Vagina (tissue), 2 donors: ENCODE measurements at places on chromosomes 7 and 10.
A peak's percentile ranks its signal among the peaks of the same experiment; 100 is the strongest.

GRCh38 chr7:139620676-139621344 lies 97.3 kb downstream of the CLEC2L start:
- no peak for DNase-seq
- no peaks in the 10 kb centered on the region for H3K4me1 ChIP-seq
- H3K27me3 ChIP-seq = no peaks in the 10 kb centered on the region
- peaks cover 31% of the 10 kb centered on the region for H3K36me3 ChIP-seq
- no peak overlapping the region for H3K4me3 ChIP-seq

DNA sequence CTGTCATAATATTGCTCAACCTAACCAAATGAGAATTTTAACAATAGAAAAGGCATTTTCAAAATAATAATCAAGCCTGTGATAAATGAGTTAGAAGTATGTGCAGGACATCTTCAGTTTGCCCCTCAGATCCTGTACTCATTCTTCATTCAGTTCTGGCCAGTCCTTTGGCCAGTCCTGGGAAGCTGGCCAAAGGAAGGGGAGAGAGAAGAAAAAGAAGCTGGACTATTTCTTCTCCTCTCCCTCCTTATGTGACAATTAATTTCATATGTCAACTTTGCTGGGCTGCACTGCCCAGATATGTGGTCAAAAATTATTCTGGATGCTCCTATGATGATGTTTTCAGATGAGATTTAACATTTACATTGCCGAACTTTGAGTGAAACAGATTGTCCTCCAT lies 31.6 kb upstream of the ITGB8 start:
- no peak for DNase-seq
- no peak overlapping the region for H3K4me3 ChIP-seq
- H3K27me3 ChIP-seq = no peaks in the 10 kb centered on the region
- peak overlapping the region; percentile 7 for H3K27ac ChIP-seq

DNA sequence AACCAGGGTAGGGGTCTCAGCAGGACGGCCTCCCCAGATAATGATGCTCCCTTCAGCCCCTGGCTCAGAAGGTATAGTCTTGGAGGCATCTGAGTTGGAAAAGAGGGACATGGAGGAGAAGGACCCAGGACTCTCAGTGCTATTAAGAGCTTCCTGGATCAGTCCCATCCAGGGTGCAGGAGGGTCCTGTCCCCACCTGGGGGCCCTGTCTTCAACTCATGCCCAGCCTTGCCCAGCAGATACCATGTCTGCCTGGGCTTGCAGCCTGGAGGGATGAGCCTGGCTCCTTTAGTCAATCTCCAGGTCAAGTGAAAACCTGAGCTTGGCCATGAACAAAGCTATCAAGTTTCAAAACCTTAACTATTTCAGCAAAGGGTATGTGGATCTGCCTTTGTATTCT lies 67.6 kb downstream of the PRTFDC1 start:
- peaks cover 3% of the 10 kb centered on the region for H3K4me1 ChIP-seq
- H3K4me3 ChIP-seq = no peak overlapping the region
- no peak overlapping the region for H3K27ac ChIP-seq
- H3K27me3 ChIP-seq = no peaks in the 10 kb centered on the region
- DNase-seq = no peak

DNA sequence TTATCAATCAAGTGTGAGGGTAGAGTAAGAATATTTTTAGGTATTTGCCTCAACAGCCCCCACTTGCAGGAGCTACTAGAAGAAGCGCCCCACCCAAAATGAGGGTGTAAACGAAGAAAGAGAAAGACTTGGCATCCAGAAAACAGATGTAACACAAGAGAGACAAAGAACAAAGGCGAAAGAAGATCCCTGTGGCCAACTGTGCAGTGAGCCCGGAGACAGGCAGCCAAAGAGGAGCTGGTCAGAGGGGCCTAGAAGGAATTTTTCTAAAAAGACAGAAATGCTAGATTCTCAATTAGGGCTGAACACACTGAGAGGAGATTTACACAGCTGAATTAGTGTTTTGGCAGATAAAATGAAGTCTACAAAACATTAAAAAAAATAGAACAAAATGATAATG lies 29.6 kb upstream of the EIF5AL1 start:
- H3K27me3 ChIP-seq = no peaks in the 10 kb centered on the region
- no peak for DNase-seq
- H3K4me1 ChIP-seq = peaks cover 29% of the 10 kb centered on the region
- no peaks in the 10 kb centered on the region for H3K36me3 ChIP-seq

GRCh38 chr7:4074994-4075393 lies 607.1 kb upstream of the FOXK1 start:
- no peaks in the 10 kb centered on the region for H3K4me1 ChIP-seq
- no peak for DNase-seq
- no peak overlapping the region for H3K27ac ChIP-seq
- no peaks in the 10 kb centered on the region for H3K27me3 ChIP-seq
- H3K4me3 ChIP-seq = no peak overlapping the region

DNA sequence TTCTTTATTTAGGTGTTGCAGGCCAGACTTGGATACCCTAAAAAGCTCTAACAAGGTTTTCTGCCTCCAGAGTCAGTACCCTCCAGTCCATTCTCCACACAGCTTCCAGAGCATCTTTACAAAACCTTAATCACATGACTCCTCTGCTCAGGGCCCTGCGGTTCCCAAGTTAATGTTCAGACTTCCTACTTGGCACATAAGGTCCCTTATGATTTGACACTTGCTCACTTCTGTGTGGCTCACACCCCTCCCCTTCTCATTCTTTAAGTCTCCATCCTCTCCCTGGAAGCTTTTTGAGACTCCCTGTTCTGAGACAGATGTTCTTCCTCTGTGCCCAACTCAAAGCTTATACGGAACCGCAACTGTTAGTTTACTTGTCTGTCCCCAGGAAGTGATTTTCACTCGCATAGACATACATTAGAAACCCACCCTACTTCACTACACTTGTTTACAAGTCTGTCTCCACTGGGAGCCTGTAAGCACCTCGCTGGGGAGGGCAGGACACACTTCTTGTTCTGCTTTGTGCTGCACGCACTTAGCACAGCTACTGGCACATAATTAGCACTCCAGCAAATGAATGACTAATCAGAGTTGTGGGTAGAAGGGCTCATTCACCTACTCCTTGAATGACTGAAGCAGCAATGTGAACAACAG lies 154.3 kb upstream of the LAMB4 start:
- H3K4me1 ChIP-seq = no peaks in the 10 kb centered on the region
- H3K36me3 ChIP-seq = no peaks in the 10 kb centered on the region
- H3K27me3 ChIP-seq = no peaks in the 10 kb centered on the region
- no peak for DNase-seq

DNA sequence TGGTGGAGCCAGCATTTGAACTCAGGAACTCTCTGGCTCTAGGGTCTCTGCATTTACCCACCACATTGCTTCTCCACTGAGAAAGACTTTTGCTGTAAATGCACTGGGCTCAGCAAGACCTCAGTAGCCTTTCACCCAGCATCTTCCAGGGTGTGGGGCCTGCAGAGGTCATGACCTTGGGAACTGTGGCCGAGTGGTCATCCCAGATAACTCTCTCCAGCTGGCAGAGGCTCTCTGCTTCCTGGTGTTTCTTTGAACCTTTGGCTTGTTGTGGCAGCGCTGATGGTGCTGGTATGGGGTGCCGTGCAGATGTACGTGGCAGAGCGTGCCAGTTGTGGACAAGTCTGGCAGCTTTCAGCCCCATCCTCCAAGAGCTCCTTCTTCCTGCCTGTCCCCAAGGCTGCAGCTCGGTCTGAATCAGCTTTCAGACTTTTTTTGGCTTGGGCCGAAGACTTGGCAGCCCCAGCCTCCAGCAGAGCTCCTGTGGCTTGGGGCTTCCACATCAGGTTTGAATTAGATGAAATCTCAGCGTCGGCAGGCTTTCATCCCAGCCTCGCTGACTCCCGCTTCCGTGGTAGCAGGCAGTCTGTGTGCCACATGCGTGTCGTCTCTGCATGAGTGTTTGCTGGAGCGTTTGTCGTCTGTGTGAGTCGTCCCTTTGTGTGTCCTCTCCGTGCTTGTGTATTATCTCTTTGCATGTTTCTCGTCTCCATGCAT lies 21.5 kb downstream of the ADAMTS14 start:
- peaks cover 8% of the 10 kb centered on the region for H3K4me1 ChIP-seq
- no peak overlapping the region for H3K27ac ChIP-seq
- no peaks in the 10 kb centered on the region for H3K36me3 ChIP-seq

GRCh38 chr10:103618575-103619423 lies 125.3 kb downstream of the NEURL1 start:
- H3K27ac ChIP-seq = peak overlapping the region; percentile 83
- no peak for DNase-seq

DNA sequence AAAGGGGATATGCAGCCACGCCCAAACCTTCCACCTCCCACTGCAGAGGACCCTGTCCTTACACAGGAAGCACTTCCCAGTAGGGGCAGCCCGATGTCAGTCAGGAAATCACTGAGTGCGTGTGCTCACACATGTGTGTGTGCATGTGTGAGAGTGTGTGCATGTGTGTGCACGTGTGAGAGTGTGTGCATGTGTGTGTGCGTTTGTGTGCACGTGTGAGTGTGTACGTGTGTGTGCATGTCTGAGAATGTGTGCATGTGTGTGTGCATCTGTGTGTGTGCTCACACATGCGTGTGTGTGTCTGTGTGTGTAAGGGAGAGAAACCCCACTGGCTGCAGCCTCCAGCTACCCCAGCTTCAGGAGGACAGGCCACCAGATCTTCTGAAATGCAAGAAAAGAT lies 229.3 kb downstream of the KCNMA1 start:
- no peak for DNase-seq
- no peaks in the 10 kb centered on the region for H3K27me3 ChIP-seq
- H3K27ac ChIP-seq = no peak overlapping the region
- no peaks in the 10 kb centered on the region for H3K36me3 ChIP-seq

DNA sequence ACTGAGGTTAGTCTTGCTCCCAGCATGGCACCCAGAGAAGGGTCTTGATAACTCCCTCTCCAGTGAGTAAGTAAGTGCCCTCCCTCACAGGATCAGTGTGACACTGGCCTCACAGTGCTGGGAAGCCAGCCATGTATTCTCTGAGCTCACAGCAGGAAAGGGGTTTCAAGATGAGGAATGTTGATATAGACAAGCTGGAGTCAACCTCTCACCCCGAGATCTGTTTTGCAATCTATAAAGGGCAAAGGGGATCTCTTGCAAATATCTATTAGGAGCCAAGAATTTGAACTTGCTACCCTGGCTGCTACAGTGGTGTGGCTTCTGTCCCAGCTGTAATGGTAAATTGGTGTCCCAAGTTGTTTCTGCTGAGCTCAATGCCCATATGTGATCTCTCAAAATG lies 70.2 kb upstream of the ADAM12 start:
- H3K27me3 ChIP-seq = no peaks in the 10 kb centered on the region
- no peaks in the 10 kb centered on the region for H3K36me3 ChIP-seq
- H3K27ac ChIP-seq = no peak overlapping the region
- DNase-seq = no peak

- H3K4me3 ChIP-seq = no peak overlapping the region
- H3K27ac ChIP-seq = no peak overlapping the region
- H3K27me3 ChIP-seq = no peaks in the 10 kb centered on the region
- peaks cover 23% of the 10 kb centered on the region for H3K4me1 ChIP-seq
- H3K36me3 ChIP-seq = no peaks in the 10 kb centered on the region
- DNase-seq = no peak
Observed at GRCh38 chr10:119342335-119342734, 135.0 kb downstream of the GRK5 start.

DNA sequence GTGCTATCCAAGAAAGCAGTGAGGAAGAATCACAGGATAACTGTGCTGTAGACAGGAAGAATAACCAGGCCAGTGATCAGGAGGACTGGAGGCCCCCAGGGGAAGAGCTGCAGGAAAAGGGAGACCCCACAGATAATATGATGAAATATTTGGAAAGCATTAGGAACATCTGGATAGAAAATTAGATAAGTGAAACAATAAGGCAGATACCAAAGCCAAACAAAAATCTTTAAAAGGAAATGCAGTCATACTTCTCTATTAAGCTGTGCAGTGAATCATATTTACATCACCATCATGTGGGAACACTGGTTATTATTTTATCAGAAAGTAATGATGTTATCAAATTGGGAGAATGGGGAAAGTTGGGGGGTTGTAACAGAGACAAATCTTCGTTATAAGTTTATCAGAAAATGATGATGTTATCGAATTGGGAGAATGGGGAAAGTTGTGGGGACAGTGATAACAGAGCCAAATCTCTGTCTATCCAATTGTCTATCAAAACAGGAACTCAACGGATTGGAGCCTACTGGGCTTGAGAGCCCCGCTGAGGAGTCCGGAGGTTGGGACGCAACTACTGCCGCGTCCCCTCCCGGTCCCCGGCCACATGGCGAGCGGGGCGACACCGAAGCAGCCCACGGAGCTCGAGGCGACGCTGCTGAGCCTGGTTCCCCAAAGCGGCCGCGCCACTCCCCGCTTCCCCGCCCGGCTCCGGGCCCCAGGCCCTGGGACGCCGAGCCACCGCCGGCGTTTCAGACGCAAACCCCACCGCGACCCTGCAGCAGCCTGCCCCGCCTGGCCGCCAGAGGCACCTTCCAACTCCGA lies 14.0 kb upstream of the RALA start:
- no peaks in the 10 kb centered on the region for H3K36me3 ChIP-seq
- H3K27me3 ChIP-seq = no peaks in the 10 kb centered on the region
- peaks cover 13% of the 10 kb centered on the region for H3K4me1 ChIP-seq
- DNase-seq = no peak
- peak overlapping the region; percentile 28 for H3K4me3 ChIP-seq

GRCh38 chr10:118383699-118384098 lies 41.6 kb upstream of the FAM204A start:
- no peaks in the 10 kb centered on the region for H3K27me3 ChIP-seq
- DNase-seq = no peak
- H3K36me3 ChIP-seq = no peaks in the 10 kb centered on the region
- H3K27ac ChIP-seq = no peak overlapping the region
- H3K4me3 ChIP-seq = no peak overlapping the region
- H3K4me1 ChIP-seq = no peaks in the 10 kb centered on the region

DNA sequence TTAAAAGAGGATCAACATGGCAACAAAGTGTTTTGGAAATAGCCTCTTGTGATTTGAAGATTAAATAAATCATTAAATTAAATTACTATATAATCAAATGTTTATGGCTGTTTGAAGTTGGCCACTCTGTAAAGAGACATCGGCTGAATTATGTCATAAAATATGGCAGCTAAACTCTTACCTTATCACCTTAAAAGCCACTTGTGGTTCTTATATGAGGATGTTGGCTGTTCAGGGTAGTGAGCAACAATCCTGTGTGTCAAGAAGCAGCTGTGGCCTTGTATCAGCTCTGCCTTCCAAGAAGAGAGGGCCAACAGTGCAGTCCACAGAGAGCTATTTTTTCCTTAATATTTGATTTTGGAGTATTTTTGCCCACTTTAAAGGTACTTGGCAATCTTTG lies 113.4 kb upstream of the CDK6 start:
- no peaks in the 10 kb centered on the region for H3K4me1 ChIP-seq
- no peaks in the 10 kb centered on the region for H3K36me3 ChIP-seq
- DNase-seq = no peak
- no peak overlapping the region for H3K27ac ChIP-seq
- H3K27me3 ChIP-seq = no peaks in the 10 kb centered on the region
- H3K4me3 ChIP-seq = no peak overlapping the region

- H3K27ac ChIP-seq = no peak overlapping the region
- no peaks in the 10 kb centered on the region for H3K4me1 ChIP-seq
- no peaks in the 10 kb centered on the region for H3K36me3 ChIP-seq
- no peak overlapping the region for H3K4me3 ChIP-seq
Observed at GRCh38 chr10:63099734-63100133, 33.4 kb upstream of the NRBF2 start.
